Thoracic aorta (tissue), 2 donors: ENCODE measurements at places on chromosomes 16 and 17. TPM values are rescaled to one million over a fixed set of nuclear protein-coding genes. Genes with fewer than 3 reads are reported as not detected.

DNA sequence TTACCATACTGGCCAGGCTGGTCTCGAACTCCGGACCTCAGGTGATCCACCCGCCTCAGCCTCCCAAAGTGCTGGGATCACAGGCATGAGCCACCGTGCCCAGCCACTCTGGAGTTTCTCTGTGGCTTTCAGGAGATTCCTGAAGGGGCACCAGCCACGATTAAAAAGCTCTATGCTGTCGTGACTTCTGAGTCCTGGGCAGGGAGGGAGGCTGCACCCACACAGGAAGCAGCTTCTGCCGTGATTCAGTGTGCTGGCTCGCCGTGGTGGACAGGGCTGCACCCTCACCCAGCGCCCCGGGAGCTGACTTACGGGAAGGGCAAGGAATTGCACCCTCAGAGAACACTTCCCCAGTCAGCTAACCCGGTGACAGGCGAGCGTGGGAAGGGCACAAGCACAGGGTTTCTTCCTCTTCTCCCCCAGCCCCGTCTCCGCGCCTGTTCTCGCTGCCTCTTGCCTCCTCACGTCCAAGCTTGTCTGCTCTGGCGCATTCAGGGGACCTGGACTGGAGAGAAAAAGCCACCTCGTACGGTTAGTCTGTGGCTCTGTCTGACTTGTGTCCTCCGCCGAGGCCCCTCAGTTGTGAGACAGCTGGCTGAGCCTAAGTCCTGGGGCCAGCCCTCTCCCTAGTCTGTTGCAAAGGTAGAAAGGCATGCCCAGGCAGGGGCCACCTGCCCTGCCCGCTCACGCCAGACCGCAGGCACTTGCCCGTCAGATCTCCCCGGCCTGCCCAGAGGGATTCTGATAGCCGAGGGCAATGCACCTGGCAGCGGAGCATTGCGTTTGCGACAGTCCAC is 145.0 kb downstream of the SEC14L1 start:
- no peak overlapping the region for H3K4me3 ChIP-seq
- H3K27me3 ChIP-seq: peaks cover 4% of the 10 kb centered on the region
- DNase-seq: peak; percentile 25

DNA sequence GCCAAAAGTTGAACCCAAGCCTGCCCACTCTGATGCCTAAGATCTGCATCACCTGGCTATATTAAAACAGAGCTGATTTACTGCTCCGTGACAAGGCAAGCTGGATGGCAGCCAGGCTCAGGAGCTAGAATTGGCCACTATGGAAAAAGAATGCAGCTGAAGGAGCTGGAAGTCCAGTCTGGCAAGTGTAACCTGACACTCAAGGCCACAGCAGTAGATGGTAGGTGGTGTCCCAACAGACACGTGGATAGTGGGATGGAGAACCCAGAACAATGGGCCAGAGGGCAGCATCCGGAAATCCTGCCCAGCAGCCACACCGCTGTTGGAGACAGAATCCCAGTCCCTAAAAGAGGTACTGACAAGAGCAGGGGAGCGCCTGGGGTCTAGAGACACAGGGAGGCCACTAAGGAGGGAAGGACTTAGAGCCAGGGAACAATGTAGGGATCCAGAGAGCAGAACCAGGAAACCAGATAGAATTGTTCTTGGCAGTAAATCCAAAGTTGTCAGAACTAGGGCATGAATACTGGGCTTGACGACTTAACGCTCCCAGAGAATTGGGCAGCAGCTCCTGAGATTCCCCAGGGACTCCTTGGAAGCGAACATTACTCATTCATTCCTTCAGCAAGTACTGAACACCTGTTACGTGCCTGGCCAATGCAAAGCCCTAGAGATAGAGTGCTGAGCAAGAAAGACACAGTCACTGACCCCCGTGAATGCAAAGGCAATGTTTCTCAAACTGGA is 85.7 kb downstream of the CDYL2 start:
- DNase-seq: no peak
- no peaks in the 10 kb centered on the region for H3K36me3 ChIP-seq
- H3K27ac ChIP-seq: no peak overlapping the region
- no peaks in the 10 kb centered on the region for H3K27me3 ChIP-seq

KRTAP2-2 gene
- not detected for total RNA-seq

GRCh38 chr16:50692999-50693781 is at the start of gene NOD2:
Gene NOD2, plus strand, starts transcription at chr16:50693606. Its CDS starts 5,890 bp downstream, at chr16:50699496.
- H3K4me3 ChIP-seq: peak within 1 kb of the TSS; percentile 76
- no peaks in the 10 kb centered on the region for H3K36me3 ChIP-seq
- no peaks in the 10 kb centered on the region for H3K27me3 ChIP-seq
- H3K27ac ChIP-seq: no peak within 1 kb of the TSS

C16orf95 gene
- 2.7 TPM for total RNA-seq

GLP2R gene
- total RNA-seq: 2.3 TPM

- peaks cover 22% of the 10 kb centered on the region for H3K36me3 ChIP-seq
- no peak overlapping the region for H3K27ac ChIP-seq
- H3K4me1 ChIP-seq: peaks cover 13% of the 10 kb centered on the region
- no peak for DNase-seq
These were observed 13.6 kb downstream of the MAP3K3 start for GRCh38 chr17:63635787-63636186.

ASGR1 gene
- total RNA-seq: 1.9 TPM

MYH13 gene
- total RNA-seq: not detected

DNA sequence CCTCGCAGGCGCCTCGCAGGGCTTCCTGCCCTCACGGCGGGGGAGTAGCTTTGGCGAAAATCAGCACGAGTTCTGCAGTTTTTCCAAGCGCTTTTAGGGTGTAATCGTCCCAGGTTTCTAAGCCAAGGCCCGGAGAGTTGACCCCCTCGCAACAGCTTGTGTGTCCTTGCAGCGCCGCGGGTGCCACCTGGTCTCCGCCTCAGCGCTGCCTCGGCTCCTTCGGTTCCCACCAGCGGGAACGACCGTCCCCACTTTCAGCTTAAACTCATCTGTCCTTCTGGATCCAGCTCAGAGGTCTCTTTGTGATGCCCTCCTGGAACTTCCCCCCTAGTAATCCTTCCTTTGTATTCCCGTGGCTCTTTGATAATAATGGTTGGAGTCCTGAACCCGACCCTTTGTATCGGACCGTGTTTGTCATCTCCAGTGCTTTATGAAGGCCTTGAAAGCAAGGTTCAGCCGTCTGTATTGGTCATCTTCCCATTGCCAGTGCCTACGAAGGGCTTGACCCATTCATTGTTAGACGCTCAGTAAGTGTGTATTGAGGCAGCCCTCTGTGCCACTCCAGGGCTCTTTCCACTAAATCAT is 858 bp upstream of the SMARCE1 start:
- no peak for DNase-seq
- H3K4me1 ChIP-seq: peaks cover 14% of the 10 kb centered on the region
- H3K4me3 ChIP-seq: peak overlapping the region; percentile 92
- no peaks in the 10 kb centered on the region for H3K36me3 ChIP-seq

SLC52A1 gene
- not detected for total RNA-seq

TP53TG3B gene
- total RNA-seq: not detected

- H3K36me3 ChIP-seq: no peaks in the 10 kb centered on the region
- no peak for DNase-seq
- no peak overlapping the region for H3K4me3 ChIP-seq
- peaks cover 29% of the 10 kb centered on the region for H3K4me1 ChIP-seq
- no peaks in the 10 kb centered on the region for H3K27me3 ChIP-seq
These were observed 2.0 kb downstream of the AXIN2 start for GRCh38 chr17:65559461-65559803.

DNA sequence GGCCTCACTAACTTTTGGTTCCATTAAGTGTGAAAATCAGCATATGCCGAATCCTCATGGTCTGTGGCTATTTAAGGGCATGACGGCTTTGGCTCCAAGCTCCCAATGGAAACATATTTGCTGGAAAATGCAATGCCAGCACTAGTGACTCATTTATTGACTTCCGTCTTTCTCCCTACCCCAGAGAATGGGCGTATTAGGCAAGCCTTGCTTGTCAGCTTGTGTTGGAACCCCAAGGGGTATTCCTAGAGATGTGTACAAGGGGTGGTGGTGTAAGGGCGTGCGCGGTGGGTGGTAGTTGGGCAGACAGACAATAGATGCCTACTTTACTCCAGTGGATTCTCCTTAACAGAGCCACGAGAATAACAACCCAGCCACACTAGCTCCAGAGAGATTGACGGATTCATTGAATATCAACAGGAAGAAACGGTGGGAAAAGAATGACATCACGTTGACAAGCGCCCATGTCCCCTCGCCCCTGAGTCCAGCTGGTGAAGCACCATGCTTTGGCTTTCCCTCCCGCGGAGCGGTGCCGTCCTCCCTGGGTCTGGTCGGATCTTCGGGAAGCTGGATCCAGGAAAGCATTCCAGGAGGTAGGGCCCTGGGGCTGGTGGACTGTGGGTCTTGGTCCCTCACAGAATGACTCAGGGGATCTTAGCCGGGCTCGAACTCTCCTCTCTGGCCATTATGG is 10.3 kb downstream of the CD300LB start:
- H3K36me3 ChIP-seq: no peaks in the 10 kb centered on the region
- H3K4me3 ChIP-seq: peak overlapping the region; percentile 8
- no peak for DNase-seq
- peak overlapping the region; percentile 34 for H3K27ac ChIP-seq
- H3K4me1 ChIP-seq: no peaks in the 10 kb centered on the region

DNA sequence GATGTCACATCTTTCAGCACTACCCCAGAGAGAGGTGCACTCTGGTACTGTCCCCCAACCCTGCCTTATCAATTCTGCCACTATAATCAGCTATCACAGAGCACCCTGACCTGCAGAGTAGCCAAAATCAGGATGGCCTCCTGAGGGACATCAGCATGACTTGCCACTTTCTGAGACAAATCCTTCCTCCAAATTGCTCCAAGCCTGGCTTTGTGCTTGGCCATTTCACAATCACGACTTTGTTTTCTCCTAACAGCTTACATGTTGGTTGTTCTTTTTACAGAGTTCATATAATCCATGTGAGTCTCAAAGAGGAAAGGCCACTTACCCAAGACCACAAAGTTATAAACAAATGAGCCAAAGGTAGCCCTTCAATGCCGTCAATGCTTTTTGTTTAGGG is 449.0 kb upstream of the CDH5 start:
- no peaks in the 10 kb centered on the region for H3K27me3 ChIP-seq
- no peak overlapping the region for H3K4me3 ChIP-seq
- no peaks in the 10 kb centered on the region for H3K4me1 ChIP-seq
- no peak overlapping the region for H3K27ac ChIP-seq
- H3K36me3 ChIP-seq: no peaks in the 10 kb centered on the region

HSD17B1 gene
- 0.14 TPM for total RNA-seq

GRCh38 chr17:67868176-67868575 is 42.9 kb downstream of the BPTF start:
- no peak overlapping the region for H3K27ac ChIP-seq
- H3K4me1 ChIP-seq: peaks cover 5% of the 10 kb centered on the region
- H3K4me3 ChIP-seq: no peak overlapping the region
- peaks cover 3% of the 10 kb centered on the region for H3K36me3 ChIP-seq

DNA sequence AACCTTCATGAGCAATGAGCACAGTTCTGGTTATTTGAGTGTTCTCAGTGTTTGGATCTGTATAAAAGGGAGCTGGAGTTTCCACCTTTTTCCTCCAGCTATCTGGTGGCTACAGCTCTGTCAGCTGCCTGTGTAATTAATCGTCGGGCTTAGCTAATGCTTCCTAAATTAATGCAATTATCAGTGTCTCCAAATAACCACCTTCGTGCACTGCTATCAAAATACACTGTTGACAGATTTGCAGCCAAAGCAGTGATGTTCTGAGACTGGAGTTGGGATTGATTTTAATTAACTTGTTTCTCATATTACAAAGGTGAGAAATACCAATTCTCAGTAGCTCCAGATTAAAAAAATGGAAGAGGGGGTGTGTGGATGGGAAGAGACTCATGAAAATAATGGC is 325.8 kb downstream of the CBLN1 start:
- H3K4me3 ChIP-seq: no peak overlapping the region
- no peak for DNase-seq
- H3K27me3 ChIP-seq: no peaks in the 10 kb centered on the region
- no peaks in the 10 kb centered on the region for H3K4me1 ChIP-seq

CDH3 gene
- not detected for total RNA-seq

DNA sequence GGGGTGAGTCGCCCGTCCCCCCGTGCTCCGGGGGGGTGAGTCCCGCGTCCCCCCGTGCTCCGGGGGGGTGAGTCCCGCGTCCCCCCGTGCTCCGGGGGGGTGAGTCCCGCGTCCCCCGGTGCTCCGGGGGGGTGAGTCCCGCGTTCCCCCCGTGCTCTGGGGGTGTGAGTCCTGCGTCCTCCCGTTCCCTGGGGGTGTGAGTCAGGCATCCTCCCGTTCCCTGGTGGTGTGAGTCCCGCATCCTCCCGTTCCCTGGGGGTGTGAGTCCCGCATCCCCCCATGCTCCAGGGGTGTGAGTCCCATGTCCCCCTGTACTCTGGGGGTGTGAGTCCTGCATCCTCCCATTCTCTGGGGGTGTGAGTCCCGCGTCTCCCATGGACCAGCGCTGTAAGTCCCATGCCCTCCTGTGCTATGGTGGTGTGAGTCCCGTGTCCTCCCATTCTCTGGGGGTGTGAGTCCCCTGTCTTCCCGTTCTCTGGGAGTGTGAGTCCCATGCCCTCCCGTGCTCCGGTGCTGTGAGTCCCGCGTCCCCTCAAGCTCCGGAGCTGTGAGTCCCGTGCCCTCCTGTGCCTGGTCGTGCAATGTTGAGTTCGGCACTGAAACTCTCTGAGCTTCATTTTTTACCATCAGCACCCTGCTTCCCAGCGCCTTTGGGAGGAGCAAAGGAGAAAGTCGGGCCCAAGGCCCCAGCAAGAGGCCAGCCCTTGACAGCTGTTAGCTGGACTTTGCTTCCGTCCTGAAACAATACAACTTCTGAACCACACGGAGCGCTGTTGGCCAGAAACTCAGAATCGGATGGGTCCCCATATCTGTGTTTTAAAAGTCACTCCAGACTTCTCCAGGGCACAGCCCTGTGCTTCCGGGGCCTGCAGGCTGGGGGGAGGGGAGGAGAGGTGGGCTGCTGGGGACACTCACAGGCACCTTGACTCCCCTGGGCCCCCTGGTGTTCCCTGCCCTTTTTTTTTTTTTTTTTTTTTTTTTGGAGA is 11.5 kb upstream of the ZC3H18 start:
- no peaks in the 10 kb centered on the region for H3K27me3 ChIP-seq
- H3K36me3 ChIP-seq: no peaks in the 10 kb centered on the region
- no peak overlapping the region for H3K4me3 ChIP-seq

GRCh38 chr16:60481591-60481990 is 1554.6 kb downstream of the CDH8 start:
- H3K4me1 ChIP-seq: no peaks in the 10 kb centered on the region
- H3K36me3 ChIP-seq: no peaks in the 10 kb centered on the region
- H3K27me3 ChIP-seq: no peaks in the 10 kb centered on the region
- H3K4me3 ChIP-seq: no peak overlapping the region
- no peak for DNase-seq

- no peak for DNase-seq
- peak overlapping the region; percentile 58 for H3K4me3 ChIP-seq
- no peaks in the 10 kb centered on the region for H3K27me3 ChIP-seq
- no peak overlapping the region for H3K27ac ChIP-seq
- no peaks in the 10 kb centered on the region for H3K36me3 ChIP-seq
- H3K4me1 ChIP-seq: peaks cover 2% of the 10 kb centered on the region
These were observed 32.1 kb upstream of the RPH3AL start for GRCh38 chr17:384622-385177.

GRCh38 chr16:70701036-70701435 is 15.2 kb upstream of the MTSS2 start:
- no peaks in the 10 kb centered on the region for H3K36me3 ChIP-seq
- no peaks in the 10 kb centered on the region for H3K27me3 ChIP-seq
- no peak overlapping the region for H3K4me3 ChIP-seq
- peak overlapping the region; percentile 96 for H3K27ac ChIP-seq

- no peaks in the 10 kb centered on the region for H3K36me3 ChIP-seq
- no peak for DNase-seq
- no peaks in the 10 kb centered on the region for H3K27me3 ChIP-seq
- H3K27ac ChIP-seq: no peak overlapping the region
These were observed 97.3 kb downstream of the ANKRD11 start for GRCh38 chr16:89392881-89393737.
